ENCODE measurements at places on chromosomes 6 and 20. TPM values are rescaled to one million over a fixed set of nuclear protein-coding genes. Genes with fewer than 3 reads are reported as not detected.

LHFPL5 gene
- total RNA-seq, result not detected

TMC2 gene
- total RNA-seq, result not detected

SF3B5 gene
- total RNA-seq, result 70.3 TPM

RAB44 gene
- 0.08 TPM for total RNA-seq

TUBB2B gene
- 2.1 TPM for total RNA-seq

KCNQ2 gene
- total RNA-seq, result not detected

MED23 gene
- 9.4 TPM for total RNA-seq

RPP40 gene
- 3.5 TPM for total RNA-seq

ECT2L gene
- not detected for total RNA-seq

- no peak for DNase-seq
These were observed 87.1 kb upstream of the POU3F2 start for GRCh38 chr6:98747273-98747672.

GRCh38 chr6:147202516-147203310, 1.5 kb upstream of the STXBP5 start:
- peak; percentile 80 for DNase-seq

GRCh38 chr6:130598021-130598989, 228.9 kb upstream of the SMLR1 start:
- no peak for DNase-seq

GRCh38 chr6:98529364-98529763, 305.0 kb upstream of the POU3F2 start:
- no peak for DNase-seq

- peak; percentile 51 for DNase-seq
These were observed 9.2 kb upstream of the TBX18 start for GRCh38 chr6:84773431-84774156.

GRCh38 chr6:125287718-125288117, 14.0 kb downstream of the HDDC2 start:
- no peak for DNase-seq

GRCh38 chr6:119658917-119659316, 309.4 kb upstream of the MAN1A1 start:
- DNase-seq, result no peak

DNA sequence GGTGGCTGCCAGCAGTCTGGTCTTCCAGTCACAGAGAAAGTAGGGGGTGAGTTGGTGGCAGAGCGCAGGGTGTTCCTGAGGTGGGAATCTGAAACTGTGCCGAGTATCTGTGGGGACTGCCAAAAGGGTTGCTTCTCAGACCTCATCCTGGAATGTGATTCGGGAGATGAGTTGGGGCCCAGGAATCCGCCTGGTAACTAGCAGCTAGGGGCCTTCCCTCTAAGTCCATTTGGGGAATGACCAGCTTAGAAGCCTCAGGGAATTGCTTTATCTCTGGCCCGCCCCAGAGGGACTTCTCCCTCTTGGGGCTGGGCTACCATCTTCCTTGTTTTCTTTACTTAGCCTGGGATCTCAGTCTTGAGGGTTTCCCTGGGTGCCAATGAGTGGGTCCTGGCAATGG, 49.6 kb downstream of the MOCS1 start:
- no peak for DNase-seq

DNA sequence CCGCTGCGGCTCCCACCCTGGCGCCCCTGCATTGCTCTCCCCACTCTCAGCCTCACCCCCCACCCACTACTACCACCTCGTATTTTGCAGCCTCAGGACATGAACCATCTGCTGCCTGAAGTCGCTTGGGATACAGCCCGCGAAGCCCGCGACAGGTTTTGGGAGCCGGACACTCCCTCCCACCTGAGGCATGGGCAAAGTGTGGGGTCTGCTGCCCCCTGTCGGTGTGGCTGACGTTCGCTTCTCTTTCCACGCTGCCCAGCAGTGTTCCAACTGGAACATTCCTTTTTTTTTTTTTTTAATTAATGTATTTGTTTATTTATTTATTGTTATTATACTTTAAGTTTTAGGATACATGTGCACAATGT, 15.3 kb upstream of the LPA start:
- DNase-seq, result peak; percentile 69

- no peak for DNase-seq
These were observed 146.7 kb downstream of the TASP1 start for GRCh38 chr20:13492001-13492481.

DNA sequence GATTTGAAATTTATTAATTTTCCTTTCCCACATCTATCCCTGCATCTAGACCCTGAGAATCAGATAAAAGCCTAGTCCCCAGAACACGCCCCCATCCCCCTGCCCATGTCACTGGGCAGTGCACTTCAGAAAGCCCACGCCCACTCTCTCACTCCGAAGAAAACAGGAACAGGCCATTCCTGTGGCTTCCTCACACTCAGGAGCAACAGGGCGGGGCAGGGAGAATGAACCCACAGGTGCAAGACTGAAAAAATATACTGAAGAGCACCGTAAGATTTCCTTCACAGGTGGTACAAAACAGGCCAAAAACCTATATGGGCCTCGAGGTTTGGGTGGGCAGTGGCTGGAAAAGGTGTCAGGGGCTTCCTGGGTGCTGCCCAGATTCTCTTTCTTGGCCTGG, 3.4 kb downstream of the OXT start:
- no peak for DNase-seq

GRCh38 chr6:39861663-39862062, 69.5 kb downstream of the DAAM2 start:
- DNase-seq, result no peak

DNA sequence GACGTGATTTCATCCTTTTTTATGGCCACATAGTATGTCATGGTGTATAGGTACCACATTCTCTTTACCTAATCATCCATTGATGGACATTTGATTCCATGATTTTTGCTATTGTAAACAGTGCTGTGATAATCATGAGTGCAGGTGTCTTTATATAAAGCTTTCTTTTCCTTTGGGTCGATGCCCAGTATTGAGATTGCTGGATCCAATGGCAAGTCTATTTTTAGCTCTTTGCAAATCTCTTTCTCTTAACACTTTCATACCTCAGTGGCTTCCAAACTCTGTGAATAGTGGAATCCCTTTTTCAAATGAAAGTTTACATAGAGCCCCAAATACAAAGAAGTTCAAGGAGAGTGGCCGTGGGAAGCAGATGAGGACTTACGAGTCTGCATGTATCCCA, 105.8 kb upstream of the SPTLC3 start:
- no peak for DNase-seq

DNA sequence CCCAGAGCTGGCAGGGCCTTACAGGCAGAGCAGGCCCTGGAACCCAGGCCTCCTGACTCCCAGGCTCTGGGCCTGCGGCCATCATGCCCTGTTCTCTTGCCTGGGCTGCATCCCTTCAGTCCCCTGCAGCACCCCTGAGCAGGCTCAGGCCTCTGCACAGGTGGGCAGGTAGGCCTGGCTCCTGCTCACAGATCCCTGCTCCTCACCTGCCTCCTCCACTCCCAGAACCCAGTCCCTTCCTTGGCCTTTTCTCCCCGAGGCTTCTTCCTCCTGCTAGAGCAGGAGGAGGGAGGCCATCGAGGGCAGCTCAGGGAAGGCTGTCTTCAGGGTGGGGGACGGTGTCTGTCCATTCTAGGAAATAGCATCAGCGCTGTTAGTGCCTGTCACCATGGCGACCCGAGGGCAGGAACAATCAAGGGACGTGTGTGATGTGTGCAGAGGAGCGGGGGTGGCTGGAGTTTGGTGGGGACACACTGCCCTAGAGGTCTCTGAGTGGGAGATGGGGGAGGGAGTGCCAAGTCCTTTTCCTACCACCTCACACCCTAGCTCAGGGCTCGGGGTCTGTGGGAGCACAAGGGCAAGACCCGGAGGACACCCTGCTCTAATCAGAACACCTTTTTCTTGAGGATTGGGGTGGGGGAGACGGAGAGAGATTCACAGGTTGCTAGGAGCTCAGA, 26.6 kb downstream of the GLP1R start:
- peak; percentile 26 for DNase-seq

- DNase-seq, result no peak
These were observed 423.8 kb upstream of the JARID2 start for GRCh38 chr6:14822012-14822553.

DNA sequence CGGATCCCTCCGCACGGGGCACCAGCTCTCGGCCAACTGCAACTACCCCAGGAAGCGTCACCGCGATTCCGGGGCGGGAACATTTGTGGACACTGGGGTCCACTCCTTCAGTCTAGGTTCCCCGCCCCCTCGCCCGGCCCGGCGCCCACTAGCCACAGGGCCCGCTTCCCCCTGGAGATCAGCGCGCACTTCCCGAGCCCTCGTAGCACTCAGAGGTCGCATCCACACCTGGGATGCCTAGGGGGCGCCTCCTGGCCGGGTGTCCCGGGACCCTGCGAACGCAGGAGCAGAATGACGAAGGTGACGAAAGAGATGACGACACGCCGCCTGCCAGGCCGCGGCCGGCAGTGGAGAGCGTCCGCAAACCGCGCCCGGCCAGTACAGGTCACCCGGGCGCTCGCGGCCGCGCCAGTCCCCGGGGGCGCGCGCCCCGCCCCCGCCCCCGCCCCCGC, 309 bp upstream of the AIG1 start:
- peak; percentile 89 for DNase-seq

- no peak for DNase-seq
These were observed 8.3 kb downstream of the IFNGR1 start for GRCh38 chr6:137210903-137211302.

DNA sequence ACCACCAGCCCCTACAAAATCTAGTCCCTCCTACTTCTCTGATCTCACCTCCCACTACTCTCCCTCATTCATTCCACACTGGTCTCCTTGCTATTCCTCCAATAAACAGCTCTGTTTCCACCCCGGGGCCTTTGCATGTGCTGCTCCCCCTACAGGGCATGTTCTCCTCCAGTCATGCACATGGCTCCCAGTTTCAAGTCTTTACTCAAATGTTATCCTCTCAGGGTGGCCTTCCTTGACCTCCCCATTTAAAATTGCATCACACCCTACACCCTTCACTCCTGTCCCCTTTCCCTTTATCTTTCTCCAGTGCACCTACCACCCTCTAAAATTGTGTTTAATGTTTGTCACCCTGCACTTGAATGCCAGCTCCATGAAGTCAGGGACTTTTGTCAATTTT, 174.5 kb downstream of the MRPL14 start:
- DNase-seq, result no peak

- no peak for DNase-seq
These were observed 1.3 kb upstream of the HLA-A start for GRCh38 chr6:29941016-29941415.

DNA sequence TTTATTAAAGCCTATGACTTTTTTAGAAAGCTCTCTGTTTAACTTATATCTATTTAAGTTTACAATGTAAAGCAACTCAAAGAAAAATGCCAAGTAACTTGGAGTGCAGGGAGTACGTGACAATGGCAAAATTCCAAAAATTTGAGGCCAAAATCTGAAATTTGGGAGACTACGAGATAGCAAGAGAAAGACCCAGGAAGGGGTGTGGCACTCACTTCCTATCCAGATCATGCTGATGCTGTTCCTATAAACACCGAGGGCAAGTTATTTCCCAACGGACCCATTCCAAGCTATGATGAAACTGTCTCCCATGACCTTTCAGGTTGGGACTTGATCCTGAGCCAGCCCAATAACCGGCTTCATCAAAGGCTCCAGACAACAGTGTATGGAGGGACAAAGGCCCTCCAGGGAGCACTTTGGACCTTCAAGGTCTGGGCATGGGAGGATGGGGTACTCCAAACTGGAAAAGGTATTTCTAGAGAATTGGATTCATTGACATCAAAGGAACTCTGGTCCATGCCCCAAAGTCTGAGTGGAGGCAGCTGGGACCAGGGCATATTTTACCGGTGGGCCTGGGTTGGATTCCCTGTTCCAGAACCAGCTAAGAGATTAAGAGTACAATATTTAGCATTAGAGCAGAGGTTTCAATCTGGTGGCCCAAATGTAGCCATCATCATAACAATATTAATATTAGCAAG, 15.7 kb upstream of the SLC13A3 start:
- peak; percentile 83 for DNase-seq
